Ovary (tissue), 10 donors: ENCODE measurements at places on chromosomes 5 and 9.

DNA sequence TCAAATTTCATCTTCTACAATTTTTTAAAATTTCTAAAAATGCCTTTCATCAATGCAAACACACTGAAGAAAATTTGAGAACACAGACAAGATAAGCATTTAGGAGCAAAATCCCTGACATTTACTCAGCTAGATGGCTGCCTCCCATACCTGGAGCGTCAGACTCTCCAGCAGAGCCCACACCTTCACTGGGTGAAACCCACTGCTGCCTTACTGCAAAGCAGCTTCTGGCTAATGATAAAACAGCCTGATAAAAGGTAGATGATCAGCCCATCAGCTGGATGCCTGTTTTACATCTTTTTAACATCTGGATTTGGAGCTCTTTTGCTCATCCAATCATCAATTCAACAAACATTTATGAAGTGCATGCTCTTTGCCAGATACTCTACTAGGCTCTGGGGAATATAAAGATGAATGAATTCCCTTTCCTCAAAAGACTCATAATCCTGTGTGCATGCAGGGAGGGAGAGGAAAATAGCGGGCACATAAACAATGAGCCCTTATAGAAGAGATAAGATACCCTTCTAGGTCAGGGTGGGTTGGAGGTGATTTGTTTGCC is 271.2 kb downstream of the SAXO1 start:
- H3K36me3 ChIP-seq = no peaks in the 10 kb centered on the region
- H3K4me3 ChIP-seq = no peak overlapping the region
- no peaks in the 10 kb centered on the region for H3K27me3 ChIP-seq
- no peak overlapping the region for H3K27ac ChIP-seq
- DNase-seq = no peak

DNA sequence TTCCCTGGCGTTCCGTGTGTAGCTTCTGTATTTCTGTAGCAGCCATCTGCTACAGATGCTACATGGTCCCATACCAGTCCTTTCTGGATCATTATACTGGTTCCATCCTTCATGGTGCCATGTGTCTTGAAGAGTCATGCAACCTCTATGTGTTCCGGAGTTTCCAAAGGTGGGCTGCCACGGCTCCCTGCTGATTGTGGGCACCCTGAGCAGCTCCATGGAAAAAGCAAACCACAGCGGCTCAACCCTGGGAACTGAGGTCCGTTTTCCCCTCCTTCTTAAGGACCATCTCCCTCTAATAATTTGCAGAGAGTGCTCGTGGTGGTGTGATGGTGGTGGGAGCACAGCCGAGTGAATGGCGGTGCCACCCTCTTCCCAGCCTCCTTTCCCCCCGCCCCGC is 600.4 kb downstream of the CCDC171 start:
- no peaks in the 10 kb centered on the region for H3K36me3 ChIP-seq
- H3K27me3 ChIP-seq = no peaks in the 10 kb centered on the region
- DNase-seq = no peak
- no peak overlapping the region for H3K27ac ChIP-seq

DNA sequence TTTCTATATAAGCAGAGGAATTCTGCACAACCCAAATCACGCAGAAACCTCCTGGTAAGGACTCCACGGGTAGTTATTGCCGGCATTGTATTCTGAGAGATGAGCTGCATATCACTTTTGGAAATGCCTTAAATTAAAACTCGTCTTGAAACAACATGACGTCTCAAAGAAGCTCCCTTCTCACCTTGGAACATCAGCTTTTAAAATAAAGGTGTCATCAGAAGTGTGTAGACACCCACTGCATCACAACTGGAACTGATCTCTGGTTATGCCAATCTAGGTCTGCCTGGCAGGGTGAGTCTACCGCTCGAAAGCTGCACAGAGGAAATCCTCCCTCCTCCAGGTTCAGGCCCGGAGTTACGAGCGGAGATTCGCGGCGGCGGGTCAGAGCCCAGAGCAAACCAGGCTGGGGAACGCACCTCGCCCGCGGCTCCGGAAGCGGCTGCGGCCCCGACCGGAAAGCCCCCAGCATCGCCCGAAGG is 974 bp upstream of the SLC12A2 start:
- peaks cover 3% of the 10 kb centered on the region for H3K4me1 ChIP-seq
- H3K27me3 ChIP-seq = no peaks in the 10 kb centered on the region
- H3K27ac ChIP-seq = peak overlapping the region; percentile 86
- peak overlapping the region; percentile 87 for H3K4me3 ChIP-seq

GRCh38 chr5:160699301-160699700 is 152.7 kb downstream of the ATP10B start:
- H3K36me3 ChIP-seq = no peaks in the 10 kb centered on the region
- no peaks in the 10 kb centered on the region for H3K27me3 ChIP-seq
- H3K4me3 ChIP-seq = no peak overlapping the region
- no peak for DNase-seq

DNA sequence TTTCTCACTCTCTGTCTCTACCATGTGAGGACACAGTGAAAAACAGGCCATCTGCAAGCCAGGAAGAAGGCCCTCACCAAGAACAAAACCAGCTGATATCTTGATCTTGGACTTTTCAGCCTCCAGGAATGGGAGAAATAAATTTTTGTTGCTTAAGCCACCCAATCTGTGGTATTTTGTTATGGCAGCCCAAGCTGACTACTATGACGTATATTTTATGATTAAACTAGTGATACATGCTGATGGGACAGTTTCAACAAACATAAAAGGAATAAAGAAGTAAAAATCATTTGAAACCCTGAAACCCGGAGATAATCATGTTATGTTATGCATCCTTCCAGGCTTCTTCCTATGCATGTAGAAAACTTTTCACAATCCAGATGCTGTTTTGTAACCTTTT is 71.5 kb upstream of the ERBIN start:
- H3K27me3 ChIP-seq = no peaks in the 10 kb centered on the region
- DNase-seq = no peak
- H3K4me1 ChIP-seq = no peaks in the 10 kb centered on the region

GRCh38 chr9:35540315-35540714 is 50.4 kb downstream of the RUSC2 start:
- H3K27ac ChIP-seq = no peak overlapping the region
- peaks cover 19% of the 10 kb centered on the region for H3K4me1 ChIP-seq
- H3K36me3 ChIP-seq = no peaks in the 10 kb centered on the region
- no peaks in the 10 kb centered on the region for H3K27me3 ChIP-seq

GRCh38 chr5:32225445-32225844 is 51.3 kb upstream of the GOLPH3 start:
- no peaks in the 10 kb centered on the region for H3K27me3 ChIP-seq
- no peak overlapping the region for H3K4me3 ChIP-seq
- H3K4me1 ChIP-seq = peaks cover 8% of the 10 kb centered on the region

GRCh38 chr5:83474991-83475390 is 3.4 kb downstream of the VCAN start:
- H3K27me3 ChIP-seq = no peaks in the 10 kb centered on the region
- H3K4me1 ChIP-seq = peaks cover 5% of the 10 kb centered on the region
- H3K27ac ChIP-seq = no peak overlapping the region
- no peak overlapping the region for H3K4me3 ChIP-seq
- no peaks in the 10 kb centered on the region for H3K36me3 ChIP-seq
- DNase-seq = no peak

- no peaks in the 10 kb centered on the region for H3K27me3 ChIP-seq
- no peak overlapping the region for H3K27ac ChIP-seq
- no peak overlapping the region for H3K4me3 ChIP-seq
Observed at GRCh38 chr9:99226054-99226453, 4.0 kb downstream of the SEC61B start.

DNA sequence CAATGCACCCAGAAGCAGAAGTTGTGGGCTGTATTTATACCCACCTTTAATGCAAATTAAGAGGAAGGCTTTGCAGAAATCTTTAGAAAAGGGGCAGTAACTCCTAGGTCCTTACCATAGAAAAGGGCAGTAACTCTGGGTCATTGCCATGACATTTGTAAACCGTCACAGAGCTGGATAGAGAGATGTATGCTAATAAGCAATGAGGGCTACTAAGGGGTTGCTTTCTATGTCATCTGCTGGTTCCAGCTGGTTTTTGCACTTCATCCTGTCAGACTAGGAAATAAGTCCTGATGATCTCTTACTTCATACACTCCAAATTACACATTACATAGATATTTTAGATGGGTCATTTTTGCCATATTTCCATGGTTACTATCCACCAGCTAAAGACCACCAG is 299.1 kb upstream of the TYRP1 start:
- no peak for DNase-seq
- H3K36me3 ChIP-seq = no peaks in the 10 kb centered on the region
- H3K4me3 ChIP-seq = no peak overlapping the region
- H3K4me1 ChIP-seq = no peaks in the 10 kb centered on the region

GRCh38 chr5:54284586-54284985 is 25.8 kb downstream of the ARL15 start:
- no peaks in the 10 kb centered on the region for H3K36me3 ChIP-seq
- no peak for DNase-seq
- no peaks in the 10 kb centered on the region for H3K4me1 ChIP-seq
- no peaks in the 10 kb centered on the region for H3K27me3 ChIP-seq

- H3K36me3 ChIP-seq = no peaks in the 10 kb centered on the region
- no peak overlapping the region for H3K27ac ChIP-seq
- H3K4me3 ChIP-seq = peak overlapping the region; percentile 20
- DNase-seq = peak; percentile 65
Observed at GRCh38 chr9:95552814-95553546, 36.2 kb upstream of the PTCH1 start.

GRCh38 chr9:133063500-133064231 is 1.9 kb downstream of the CEL start:
- no peak for DNase-seq
- no peak overlapping the region for H3K4me3 ChIP-seq
- no peaks in the 10 kb centered on the region for H3K27me3 ChIP-seq
- no peaks in the 10 kb centered on the region for H3K4me1 ChIP-seq
- no peaks in the 10 kb centered on the region for H3K36me3 ChIP-seq

GRCh38 chr9:111356481-111357244 is 26.6 kb upstream of the OR2K2 start:
- no peak overlapping the region for H3K27ac ChIP-seq
- peak overlapping the region; percentile 10 for H3K4me3 ChIP-seq
- DNase-seq = peak; percentile 17

DNA sequence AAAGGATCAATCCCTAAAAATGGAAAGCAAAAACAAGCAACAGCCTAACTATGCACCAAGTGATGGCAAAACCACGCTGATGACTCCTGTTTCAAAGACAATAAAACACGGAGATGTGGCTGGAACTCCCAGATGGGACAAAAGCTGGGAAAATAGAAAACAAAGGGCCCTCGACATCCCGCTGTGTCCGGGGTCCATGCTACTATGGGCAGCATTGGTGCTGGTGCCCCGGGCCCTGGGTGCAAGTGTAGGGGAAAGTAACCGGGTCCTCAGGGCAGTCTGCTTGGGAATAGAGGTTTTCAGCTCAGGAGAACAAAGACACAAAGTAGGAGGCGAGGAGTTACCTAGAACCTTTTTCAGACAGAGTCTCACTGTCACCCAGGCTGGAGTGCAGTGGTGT is 46.1 kb downstream of the MRPL36 start:
- no peak for DNase-seq
- H3K27me3 ChIP-seq = no peaks in the 10 kb centered on the region
- no peak overlapping the region for H3K27ac ChIP-seq
- no peaks in the 10 kb centered on the region for H3K36me3 ChIP-seq
- H3K4me3 ChIP-seq = no peak overlapping the region
- no peaks in the 10 kb centered on the region for H3K4me1 ChIP-seq

GRCh38 chr5:98398465-98398864 is 375.0 kb upstream of the RGMB start:
- no peak for DNase-seq
- H3K4me1 ChIP-seq = no peaks in the 10 kb centered on the region
- no peaks in the 10 kb centered on the region for H3K36me3 ChIP-seq
- H3K4me3 ChIP-seq = no peak overlapping the region
- H3K27me3 ChIP-seq = no peaks in the 10 kb centered on the region

- no peak for DNase-seq
- no peaks in the 10 kb centered on the region for H3K27me3 ChIP-seq
- H3K27ac ChIP-seq = no peak overlapping the region
- no peaks in the 10 kb centered on the region for H3K4me1 ChIP-seq
- H3K4me3 ChIP-seq = no peak overlapping the region
Observed at GRCh38 chr9:87102126-87102525, 154.8 kb upstream of the GAS1 start.

- H3K4me3 ChIP-seq = no peak overlapping the region
- peaks cover under 1% of the 10 kb centered on the region for H3K4me1 ChIP-seq
- H3K27me3 ChIP-seq = no peaks in the 10 kb centered on the region
Observed at GRCh38 chr5:181058786-181059296, 18.8 kb downstream of the BTNL9 start.

- no peak overlapping the region for H3K27ac ChIP-seq
- no peaks in the 10 kb centered on the region for H3K36me3 ChIP-seq
- DNase-seq = no peak
- H3K4me1 ChIP-seq = no peaks in the 10 kb centered on the region
- H3K27me3 ChIP-seq = no peaks in the 10 kb centered on the region
Observed at GRCh38 chr5:163551156-163551555, 45.7 kb downstream of the MAT2B start.

- no peaks in the 10 kb centered on the region for H3K36me3 ChIP-seq
- H3K27me3 ChIP-seq = no peaks in the 10 kb centered on the region
- H3K4me1 ChIP-seq = no peaks in the 10 kb centered on the region
- no peak for DNase-seq
- no peak overlapping the region for H3K4me3 ChIP-seq
- no peak overlapping the region for H3K27ac ChIP-seq
Observed at GRCh38 chr5:98588215-98588614, 185.2 kb upstream of the RGMB start.

- no peak for DNase-seq
- H3K4me1 ChIP-seq = peaks cover 4% of the 10 kb centered on the region
- H3K36me3 ChIP-seq = no peaks in the 10 kb centered on the region
- no peak overlapping the region for H3K4me3 ChIP-seq
Observed at GRCh38 chr9:72396247-72397091, 31.5 kb upstream of the ZFAND5 start.

- DNase-seq = no peak
- no peaks in the 10 kb centered on the region for H3K4me1 ChIP-seq
- no peaks in the 10 kb centered on the region for H3K27me3 ChIP-seq
- H3K4me3 ChIP-seq = no peak overlapping the region
- H3K27ac ChIP-seq = no peak overlapping the region
- H3K36me3 ChIP-seq = no peaks in the 10 kb centered on the region
Observed at GRCh38 chr5:157308836-157309465, 43.0 kb downstream of the CYFIP2 start.

- no peaks in the 10 kb centered on the region for H3K27me3 ChIP-seq
- no peaks in the 10 kb centered on the region for H3K36me3 ChIP-seq
- peak overlapping the region; percentile 98 for H3K4me3 ChIP-seq
- peaks cover 9% of the 10 kb centered on the region for H3K4me1 ChIP-seq
- peak overlapping the region; percentile 94 for H3K27ac ChIP-seq
Observed at GRCh38 chr9:128946571-128947276, 679 bp downstream of the DOLK start.
